NCI-H1105 treated with DMSO at 0.1 percent for 48 hours (cell line): ENCODE measurements at places on chromosomes 5 and 9.
A peak's percentile ranks its signal among the peaks of the same experiment; 100 is the strongest.

- DNase-seq: no peak
These were observed 4.5 kb upstream of the SHC3 start for GRCh38 chr9:89183146-89183545.

DNA sequence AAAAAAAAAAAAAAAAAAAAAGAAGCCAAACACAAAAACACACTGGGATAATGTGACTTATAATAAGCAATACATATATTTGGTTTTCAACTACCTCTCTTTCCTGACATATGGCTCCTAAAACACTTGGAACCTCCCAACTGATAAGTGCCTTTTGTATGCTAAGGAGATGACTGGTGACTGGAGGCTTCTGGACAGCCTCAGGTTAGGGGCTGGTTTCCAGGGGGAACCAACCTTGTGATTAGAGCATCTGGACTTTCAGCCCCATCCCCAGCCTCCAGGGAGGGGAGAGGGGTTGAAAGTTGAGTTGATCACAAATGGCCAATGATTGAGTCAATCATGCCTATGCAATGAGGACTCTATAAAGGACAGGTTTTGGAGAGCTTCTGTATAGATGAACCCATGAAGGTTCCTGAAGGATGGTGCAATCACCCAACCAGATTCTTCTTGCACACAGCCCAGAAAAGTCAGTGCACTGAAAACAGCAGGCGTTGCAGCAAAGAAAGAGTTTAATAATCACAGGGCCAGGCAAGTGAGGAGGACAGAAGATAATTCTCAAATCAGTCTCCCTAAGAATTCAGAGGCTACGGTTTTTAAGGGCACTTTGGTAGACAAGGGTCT lies 276.7 kb downstream of the AUH start:
- no peak for DNase-seq

DNA sequence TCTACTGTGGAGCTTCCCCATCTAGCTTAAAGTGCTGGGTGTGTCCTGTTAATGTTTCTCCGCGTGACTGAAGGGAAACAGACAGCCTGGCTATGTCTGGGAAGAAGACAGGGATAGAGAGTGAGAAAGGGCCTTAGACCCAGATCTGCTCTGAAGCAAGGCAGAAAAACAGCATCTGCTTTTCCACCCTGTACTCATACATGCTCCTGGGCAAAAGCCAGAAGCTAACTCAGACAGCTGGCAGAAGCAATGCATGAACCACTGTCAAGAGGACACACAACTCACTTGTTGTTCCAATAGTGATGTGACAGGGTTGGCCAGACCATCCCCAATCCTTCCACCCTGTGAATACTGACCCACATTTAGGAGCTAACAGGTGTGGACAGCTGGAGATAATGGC lies 63.3 kb downstream of the DPYSL3 start:
- DNase-seq: no peak

GRCh38 chr9:93891050-93891449 lies 64.1 kb downstream of the BARX1 start:
- DNase-seq: no peak

DNA sequence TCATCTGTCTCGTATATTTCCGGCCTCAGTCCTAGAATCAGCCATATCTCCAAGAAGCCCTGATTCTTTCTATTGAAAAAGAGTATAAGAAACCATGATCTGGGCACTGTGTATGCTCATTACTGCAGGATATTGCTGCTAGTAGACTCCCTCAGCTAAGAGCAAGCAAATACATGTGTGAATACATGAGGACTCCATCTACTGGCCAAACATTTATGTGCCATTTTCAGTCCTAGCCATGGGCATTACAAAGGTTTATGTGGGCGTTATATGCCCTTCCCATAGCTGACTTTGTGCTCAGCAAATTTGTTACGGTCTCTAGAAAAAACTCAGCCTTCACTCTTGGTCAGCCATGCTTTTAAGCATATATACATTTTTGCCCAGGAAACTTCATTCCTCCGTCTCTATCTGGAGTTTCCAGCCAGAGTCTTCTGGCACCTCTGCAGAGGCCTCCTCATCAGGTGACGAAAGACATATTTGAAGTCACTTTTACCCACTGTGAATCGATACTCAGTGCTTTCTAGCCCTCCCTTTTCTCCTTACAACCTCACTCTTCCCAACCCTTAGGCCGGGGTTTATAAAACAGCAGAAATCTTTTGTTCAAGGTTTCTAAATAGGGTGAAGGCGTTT lies 1495.6 kb upstream of the CDH6 start:
- DNase-seq: peak; percentile 34
